ENCODE measurements at places on chromosomes 12 and 14.
A peak's percentile ranks its signal among the peaks of the same experiment; 100 is the strongest.

DNA sequence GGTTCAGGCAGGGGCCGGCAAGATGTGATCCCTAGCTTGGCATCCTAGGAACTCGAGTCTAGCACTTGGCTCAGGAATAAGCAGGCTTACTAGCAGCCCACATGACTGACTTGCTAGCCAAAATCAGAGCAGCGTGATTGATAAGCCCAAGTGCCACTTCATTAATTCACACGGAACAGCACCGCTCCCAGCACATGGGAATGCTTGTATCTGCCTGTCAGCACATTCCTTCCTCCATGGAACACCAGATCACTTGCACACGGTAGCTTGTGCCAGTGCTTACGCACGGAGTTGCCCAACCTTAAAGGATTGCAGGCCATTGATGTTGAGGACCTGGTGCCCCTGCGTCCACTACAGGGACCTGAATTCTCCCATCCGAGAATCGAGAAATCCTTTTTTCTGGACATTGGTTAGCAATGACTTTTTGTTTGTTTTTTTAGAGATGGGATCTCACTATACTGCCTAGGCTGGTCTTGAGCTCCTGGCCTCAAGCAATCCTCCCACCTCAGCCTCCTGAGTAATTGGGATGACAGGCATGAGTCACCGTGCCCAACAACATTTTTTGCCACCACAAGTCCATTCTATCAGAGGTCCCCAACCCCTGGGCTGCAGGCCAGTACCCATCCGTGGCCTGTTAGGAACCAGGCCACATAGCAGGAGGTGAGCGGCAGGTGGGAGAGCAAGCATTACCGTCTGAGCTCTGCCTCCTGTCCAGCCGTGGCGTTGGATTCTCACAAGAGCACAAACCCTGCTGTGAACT lies 30.6 kb upstream of the TSPAN9 start:
- DNase-seq, result no peak

DNA sequence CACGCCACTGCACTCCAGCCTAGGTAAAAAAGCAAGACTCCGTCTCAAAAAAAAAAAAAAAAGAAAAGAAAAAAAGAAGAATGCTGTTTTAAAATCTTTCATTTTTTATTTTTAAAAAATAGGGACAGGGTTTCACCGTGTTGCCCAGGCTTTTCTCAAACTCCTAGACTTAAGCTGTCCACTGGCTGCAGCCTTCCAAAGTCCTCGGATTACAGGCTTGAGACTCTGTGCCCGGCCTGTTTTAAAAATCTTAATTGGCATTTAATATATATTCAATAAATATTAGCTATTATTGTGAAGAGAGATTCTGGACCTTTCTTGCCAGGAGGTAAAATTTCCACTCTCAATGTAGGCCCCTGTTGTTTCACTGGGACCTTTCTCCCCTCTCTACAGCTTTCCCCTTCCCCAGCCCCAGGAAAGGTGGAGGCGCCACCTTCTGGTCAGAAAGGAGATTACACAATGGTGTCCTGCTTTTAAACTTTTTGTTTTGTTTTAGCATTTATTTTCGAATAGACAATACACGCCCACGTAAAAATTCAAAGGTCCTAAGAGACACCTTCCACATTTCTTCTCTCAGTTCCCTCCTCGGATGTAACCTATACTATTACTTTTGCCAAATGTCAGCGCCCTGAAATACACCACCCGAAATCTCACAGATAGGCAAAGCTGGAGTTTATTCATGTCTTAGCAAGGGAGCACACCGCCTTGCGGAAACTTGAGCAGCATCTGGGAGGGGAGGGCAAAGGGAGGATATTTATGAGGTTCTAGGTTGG lies 23.8 kb upstream of the PHC1 start:
- DNase-seq, result peak; percentile 68

- DNase-seq, result no peak
Measured at GRCh38 chr12:9065607-9065856, 50.2 kb downstream of the A2M start.

- no peak for DNase-seq
Measured at GRCh38 chr12:96766232-96766631, 140.8 kb upstream of the NEDD1 start.

- DNase-seq, result no peak
Measured at GRCh38 chr14:61515436-61516117, 179.7 kb upstream of the HIF1A start.

GRCh38 chr14:32934073-32934880 lies 4.4 kb upstream of the NPAS3 start:
- DNase-seq, result no peak

GRCh38 chr14:60095781-60096450 lies 4.2 kb downstream of the PCNX4 start:
- no peak for DNase-seq

GRCh38 chr12:130873825-130874224 lies 2.0 kb downstream of the RAN start:
- no peak for DNase-seq

DNA sequence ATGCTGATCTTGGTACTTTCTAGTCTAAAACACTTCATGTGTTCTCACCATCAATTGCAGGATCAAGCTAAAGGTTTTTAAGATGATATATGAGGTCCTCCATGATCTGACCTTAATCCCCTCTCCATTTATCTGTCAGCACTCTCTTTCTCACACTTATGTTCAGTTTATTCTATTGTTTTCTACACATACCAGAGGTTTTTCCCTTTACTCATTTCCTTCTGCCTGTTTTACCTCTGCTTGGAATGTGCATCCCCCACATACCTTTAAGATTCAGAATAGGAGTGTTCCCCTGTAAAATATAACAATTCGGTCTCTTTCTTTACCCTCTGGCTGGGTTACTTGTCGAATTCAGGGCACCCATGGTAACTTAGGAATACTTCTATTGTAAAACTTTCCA lies 219.1 kb upstream of the PKP2 start:
- no peak for DNase-seq

DNA sequence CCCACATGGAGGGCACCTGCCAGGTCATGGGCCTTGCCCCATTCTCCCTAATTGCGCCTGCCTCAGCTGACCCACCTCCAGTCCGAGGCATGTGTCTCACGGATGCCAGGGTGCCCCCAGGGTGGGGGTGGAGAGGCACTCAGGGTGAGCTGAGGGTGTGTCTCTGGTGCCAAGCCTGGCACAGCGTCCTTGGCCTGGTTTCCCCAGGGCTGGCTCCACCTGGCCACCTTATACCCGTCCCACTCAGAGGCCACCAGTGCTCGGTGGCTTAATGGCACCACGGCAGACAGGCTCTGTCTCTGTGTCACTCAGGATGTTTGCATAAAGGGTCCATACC lies 33.6 kb upstream of the TDRD9 start:
- DNase-seq, result no peak

DNA sequence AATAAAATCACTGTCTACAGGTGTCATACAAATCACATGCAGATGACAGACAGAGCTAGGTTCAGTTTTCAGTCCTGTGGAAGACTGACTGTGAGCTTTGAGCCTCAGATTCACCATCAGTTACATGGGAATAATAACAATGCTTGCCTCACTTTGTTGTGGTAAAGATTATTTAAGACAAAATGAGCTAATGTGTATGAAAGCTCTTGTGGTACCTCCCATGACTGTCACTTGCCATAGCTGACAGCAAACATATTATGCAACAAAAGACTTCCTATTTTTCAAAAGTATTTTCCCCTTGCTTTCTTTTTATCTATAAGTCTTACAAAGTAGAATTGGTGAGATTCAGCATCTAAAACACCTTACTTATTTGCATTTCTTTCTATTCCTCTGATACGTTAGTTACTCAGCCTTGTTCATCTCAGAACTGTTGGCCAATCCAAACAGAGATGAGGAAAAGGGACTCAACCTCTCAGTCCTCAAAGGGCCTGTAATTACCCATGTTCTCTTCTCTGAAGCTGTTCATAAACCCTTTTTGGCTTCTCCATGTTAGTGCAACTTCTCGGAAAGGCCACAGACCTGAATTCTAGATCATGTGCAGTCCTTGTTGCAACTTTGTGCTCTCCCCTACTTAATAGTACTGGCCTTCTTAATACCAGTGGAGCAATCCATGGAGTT lies 8.8 kb upstream of the DDHD1 start:
- no peak for DNase-seq

GRCh38 chr12:81591256-81591655 lies 167.9 kb downstream of the PPFIA2 start:
- no peak for DNase-seq

DNA sequence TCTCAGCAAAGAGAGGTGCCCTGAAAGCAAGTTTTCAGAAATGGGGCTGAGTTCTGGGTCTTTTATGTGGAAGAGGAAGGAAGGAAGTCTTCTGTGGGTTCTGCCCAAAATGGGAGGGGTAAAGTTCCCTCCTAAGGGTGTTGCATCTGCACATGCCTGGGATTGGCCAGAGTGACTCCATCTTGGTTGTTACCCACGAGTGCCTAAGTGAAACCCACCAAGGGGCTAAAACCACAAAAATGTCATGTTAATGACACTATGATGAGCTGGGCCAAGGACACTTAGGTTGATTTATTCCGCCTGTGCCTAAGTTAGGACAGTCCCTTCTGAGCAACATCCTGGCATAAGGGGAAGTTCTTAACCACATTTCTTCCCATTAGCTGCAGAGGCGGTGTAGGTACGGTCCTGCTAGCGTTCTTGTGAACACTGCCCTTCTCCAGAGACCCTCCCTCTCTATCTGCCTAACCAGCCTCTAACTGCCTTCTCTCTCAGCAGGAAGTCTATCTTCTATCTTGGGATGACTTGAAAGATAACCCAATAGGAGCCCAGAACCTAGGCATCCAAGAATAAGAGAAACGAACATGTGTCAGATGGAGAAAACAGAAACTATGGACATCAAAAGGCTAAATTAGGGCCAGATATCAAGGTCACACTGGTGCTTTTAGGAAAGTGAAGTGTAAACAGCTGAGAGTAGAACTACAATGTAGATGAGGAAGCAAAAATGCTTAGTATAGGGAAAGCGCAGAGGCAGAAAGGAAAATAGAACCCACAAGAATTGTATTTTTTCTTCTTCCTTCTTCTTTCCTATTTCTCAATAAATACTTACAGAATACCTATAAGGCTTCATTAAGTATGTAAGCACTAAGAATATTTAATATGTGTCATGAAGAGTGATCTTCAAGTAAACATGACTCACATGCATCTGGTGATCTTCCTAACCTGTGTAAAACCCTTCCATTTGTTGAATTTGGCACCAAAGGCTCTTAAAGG lies 104.2 kb upstream of the AMN1 start:
- DNase-seq, result peak; percentile 4

DNA sequence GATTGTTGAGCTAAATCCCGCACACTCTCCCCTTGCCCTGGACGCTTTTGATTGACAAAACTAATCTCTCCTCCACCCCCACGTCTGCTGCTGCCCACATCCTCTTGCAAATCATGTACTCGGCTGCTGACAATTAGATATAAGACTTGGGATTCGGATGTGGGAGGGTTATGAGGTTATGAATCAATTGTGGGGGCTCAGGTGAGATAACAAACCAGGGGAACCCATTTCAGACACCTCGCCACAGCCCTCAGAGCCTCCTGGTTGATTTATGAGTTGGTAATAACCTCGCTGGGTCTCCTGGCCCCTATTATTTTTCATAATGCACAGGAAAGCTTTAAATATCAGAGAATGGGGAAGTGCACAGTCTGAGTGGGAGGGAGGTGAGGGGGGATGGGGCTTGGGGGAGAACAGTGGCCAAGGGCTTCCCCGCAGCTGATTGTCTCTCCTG lies 449.9 kb downstream of the DPF3 start:
- DNase-seq, result peak; percentile 15

GRCh38 chr14:99331811-99332210 lies 59.8 kb upstream of the BCL11B start:
- DNase-seq, result no peak

GRCh38 chr12:47808574-47809365 lies 10.9 kb downstream of the HDAC7 start:
- DNase-seq, result no peak

Data from stimulated activated CD4-positive, alpha-beta T cell treated with anti-CD3 and anti-CD28 coated beads, Interleukin-2, amount 100 ng/mL, for 48 hours (primary cell).